Skeletal muscle cell (primary cell): ENCODE measurements at places on chromosomes 5 and 9.

- peak; percentile 54 for DNase-seq
Observed at GRCh38 chr9:83422527-83422926, 115.7 kb downstream of the FRMD3 start.

- no peak for DNase-seq
Observed at GRCh38 chr9:31144614-31145013, 1239.8 kb upstream of the ACO1 start.

GRCh38 chr5:135443161-135443960, 3.8 kb downstream of the DCANP1 start:
- DNase-seq: no peak

GRCh38 chr5:58241389-58241788, 218.5 kb downstream of the PLK2 start:
- no peak for DNase-seq

DNA sequence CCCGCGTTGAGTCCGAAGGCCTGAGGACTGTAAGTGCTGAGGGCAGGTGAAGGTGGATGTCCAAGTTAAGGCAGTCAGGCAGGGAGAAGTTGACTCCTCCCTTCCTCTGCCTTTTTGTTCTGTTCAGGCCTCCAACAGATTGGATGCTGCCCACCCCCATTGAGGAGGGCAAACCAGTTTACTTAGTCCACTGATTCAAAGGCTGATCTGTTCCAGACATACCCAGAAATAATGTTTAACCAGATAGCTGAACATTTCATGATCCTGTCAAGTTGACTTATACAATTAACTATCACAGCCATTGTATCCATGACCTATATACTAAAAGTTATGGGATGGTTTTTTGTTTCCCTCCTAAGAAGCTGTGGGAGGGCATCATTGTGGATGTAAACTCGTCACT, 8.3 kb upstream of the TEX48 start:
- no peak for DNase-seq

GRCh38 chr9:136886610-136887597, 588 bp downstream of the TRAF2 start:
- DNase-seq: no peak

- DNase-seq: no peak
Observed at GRCh38 chr5:68352166-68352565, 136.6 kb downstream of the PIK3R1 start.

- DNase-seq: peak; percentile 97
Observed at GRCh38 chr9:23826120-23826629, at the start of gene ELAVL2. Gene ELAVL2 (minus strand): TSS chr9:23826240. CDS start chr9:23762234, 64,006 bp downstream.

DNA sequence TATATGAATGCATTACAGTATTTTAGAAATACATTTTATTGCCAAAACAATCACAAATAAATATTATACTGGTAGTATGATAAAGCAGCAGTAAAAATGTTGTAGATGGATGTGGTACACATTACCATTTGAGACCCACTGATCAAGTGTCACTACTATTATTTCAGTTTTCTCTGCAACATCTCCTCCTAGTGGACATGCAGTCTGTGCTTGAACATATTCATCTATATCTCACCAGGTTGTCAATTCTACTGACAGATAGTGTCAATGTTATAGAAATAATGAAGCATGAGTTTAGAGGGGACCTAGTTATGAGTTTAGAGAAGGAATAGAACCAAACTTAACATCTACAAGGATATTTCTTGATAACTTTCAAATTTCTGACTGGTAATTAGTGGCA, 39.2 kb upstream of the ELOVL7 start:
- DNase-seq: no peak

GRCh38 chr9:129988607-129989361, 54.2 kb downstream of the FNBP1 start:
- no peak for DNase-seq

- no peak for DNase-seq
Observed at GRCh38 chr5:103434057-103434456, 128.5 kb downstream of the NUDT12 start.

DNA sequence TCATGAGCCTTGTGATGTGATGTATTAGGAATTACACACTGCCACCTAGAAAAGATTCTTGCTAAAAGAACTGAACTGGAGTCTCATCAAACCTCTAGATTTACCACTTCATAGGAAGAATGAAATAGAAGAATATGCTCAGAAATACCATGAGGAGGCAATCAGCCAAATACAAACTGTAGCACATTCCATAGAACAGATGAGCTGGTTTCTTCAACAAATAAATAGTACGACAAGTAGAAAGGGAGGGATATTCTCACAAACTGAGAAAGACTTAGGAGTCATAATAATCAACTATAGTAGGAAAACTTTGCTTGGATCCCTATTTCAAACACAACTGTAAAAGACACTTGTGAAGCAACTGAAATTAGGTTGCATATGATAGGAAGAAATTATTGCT, 15.4 kb downstream of the PLGRKT start:
- DNase-seq: no peak

GRCh38 chr5:173689171-173689736, 72.8 kb upstream of the BOD1 start:
- DNase-seq: no peak

- DNase-seq: no peak
Observed at GRCh38 chr5:35253582-35253981, 23.3 kb upstream of the PRLR start.

GRCh38 chr5:69492391-69492922, at the start of gene OCLN:
Gene OCLN (plus strand): TSS chr5:69492790. CDS start chr5:69504245, 11,455 bp downstream.
- DNase-seq: no peak

- no peak for DNase-seq
Observed at GRCh38 chr9:114238891-114239875, 83.7 kb upstream of the ORM1 start.

- DNase-seq: no peak
Observed at GRCh38 chr5:59390074-59390659, 503.4 kb downstream of the PDE4D start.

DNA sequence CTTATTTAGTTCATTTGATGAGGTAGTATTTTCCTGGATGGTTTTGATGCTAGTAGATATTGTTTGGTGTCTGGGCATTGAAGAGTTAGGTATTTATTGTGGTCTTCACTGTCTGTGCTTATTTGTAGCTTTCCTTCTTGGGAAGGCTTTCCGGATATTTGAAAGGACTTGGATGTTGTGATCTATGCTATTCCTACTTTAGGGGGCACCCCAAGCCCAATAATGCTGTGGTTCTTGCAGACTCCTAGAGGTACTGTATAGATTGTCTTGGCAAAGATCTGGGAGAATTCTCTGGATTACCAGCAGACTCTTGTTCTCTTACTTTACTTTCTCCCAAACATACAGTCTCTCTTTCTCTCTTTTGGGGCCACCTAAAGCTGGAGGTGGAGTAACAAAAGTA, 315.7 kb downstream of the MAT2B start:
- DNase-seq: no peak

DNA sequence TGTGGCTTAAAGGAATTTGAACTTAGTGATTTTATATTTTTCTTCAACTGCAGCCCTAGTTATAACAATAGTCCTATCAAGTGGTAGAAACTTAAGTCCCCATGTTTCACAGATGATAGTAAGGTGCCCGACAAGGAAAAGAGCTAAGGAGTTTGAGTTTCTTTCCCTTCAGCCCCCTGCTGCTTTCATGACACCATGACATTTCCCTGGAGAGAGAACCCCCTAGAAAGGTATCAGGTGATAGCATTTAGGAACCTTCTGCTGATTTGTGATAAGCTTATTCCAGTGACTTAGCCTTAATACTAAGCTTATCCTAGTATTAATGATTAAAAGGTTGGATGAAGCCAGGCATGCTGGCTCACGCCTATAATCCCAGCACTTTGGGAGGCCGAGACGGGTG, 623.8 kb upstream of the TYRP1 start:
- DNase-seq: no peak

GRCh38 chr9:89600831-89601230, 4.0 kb upstream of the GADD45G start:
- DNase-seq: no peak

GRCh38 chr9:18861609-18862544, 171.1 kb downstream of the SAXO1 start:
- DNase-seq: peak; percentile 67

- DNase-seq: no peak
Observed at GRCh38 chr9:125964702-125965225, 217.6 kb downstream of the PBX3 start.

DNA sequence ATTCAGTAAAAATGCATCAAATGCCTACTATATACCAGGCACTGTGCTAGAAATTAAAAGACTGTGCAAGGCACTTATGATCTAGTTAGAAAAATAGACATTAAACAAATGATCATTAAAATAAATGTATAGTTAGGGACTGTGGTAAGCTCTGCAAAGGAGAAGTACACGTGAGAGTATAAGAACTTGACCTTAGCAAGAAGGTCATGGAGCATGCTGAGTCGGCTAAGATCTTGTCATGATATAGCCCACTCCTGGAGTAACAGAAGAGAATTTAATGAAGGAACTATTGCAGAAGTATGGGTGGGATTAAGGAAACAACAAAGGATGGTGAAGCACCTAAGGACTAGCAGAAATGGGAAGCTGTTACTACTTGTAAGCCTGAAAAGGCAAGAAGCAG, 23.5 kb upstream of the SAP30L start:
- DNase-seq: no peak

DNA sequence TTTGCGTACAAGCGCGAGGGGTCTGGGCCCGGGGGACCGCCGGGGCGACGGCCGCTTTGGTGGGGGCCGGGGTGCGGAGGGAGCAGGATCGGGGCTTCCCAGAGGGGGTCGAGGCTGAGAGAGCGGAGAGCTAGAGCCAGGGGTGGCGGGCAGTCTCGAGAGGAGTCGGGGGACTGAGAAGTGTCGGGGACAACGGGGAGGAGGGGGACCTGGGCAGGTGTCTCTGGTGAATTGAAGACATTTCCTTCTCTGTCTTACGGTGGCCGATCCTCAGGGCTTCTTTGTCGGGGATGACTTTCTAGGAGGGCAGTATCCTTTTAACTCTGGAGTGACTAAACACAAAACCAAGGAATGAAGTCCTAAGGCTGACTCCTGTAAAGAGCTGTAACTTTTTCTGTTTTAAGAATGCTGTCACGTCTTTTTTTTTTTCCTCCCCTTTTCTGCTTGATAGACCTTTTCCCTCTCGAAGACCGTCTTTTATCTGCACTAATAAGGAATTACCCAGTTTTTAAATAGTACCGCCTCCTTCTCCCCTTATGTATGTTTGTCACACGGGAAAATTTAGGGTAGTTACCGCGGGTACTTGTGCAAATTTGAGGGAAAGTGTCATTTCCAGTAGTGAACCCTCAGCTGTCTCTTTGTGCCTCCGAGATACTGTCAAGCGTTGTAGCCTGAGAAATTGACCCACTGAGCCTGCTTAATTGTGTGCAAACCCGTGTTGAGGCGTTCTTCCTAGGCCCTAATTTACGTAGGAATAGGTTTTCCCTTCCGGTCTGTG, 822 bp downstream of the DENND4C start:
- no peak for DNase-seq

DNA sequence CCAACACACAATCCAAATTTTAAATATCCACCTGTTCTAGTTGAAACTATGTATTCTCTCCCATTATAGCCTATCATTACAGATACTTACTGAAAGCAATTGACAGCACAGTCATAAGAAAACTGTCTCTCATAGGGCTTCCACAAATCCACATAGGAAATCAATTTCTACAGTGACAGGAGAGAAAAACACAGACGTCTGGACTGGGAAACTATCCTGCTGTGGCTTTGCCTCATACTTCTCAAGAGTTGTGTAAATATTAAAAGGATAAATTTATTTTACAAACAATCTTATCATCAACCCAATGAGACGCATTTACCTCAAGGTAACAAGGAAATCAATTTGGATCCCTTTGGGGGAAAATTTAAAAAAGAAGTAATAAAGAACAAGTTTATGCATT, 517.5 kb downstream of the EFNA5 start:
- DNase-seq: no peak

GRCh38 chr5:109865637-109866036, 175.9 kb downstream of the MAN2A1 start:
- peak; percentile 98 for DNase-seq

DNA sequence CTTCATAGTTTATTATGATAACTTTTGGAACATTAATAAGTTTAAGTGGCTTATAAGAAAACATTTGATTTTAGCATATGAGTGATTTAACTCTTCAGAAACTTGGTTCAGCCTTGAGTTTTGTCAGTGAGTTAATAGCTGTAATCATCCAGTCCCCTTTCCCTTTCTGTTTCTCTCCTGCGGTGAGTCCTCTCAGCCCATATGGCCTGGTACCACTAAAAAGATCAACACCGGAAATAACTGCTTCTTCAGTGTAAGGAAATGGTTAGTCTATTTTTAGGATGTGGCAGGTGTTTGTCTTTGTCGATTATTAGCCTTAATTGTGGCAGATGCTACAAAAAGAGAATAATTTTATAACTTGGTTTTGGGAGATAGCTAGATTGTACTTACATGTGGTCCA, 120.2 kb upstream of the GRHPR start:
- no peak for DNase-seq

- DNase-seq: no peak
Observed at GRCh38 chr9:20570087-20570486, 52.2 kb downstream of the MLLT3 start.

DNA sequence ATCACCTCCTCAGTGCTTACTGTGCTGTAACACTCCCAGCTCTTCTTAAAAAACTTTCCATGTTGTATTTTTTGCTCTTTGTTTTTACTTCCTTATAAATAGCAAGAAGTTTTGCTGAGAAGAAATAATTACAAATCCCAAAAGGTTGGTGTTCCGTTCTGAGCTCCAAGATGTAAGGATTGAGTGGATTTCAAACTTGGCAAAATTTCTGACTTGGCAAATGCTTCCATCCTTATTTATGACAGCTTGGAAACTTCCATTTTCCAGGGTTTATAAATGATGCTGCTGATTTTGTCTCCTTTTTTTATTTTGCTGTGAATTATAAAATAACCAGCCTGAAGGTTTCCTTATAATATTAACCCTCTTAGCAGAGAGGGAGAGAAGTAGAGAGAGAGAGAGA, 151.9 kb downstream of the NTRK2 start:
- no peak for DNase-seq

GRCh38 chr5:110663525-110663924, 62.9 kb downstream of the TMEM232 start:
- no peak for DNase-seq
